ENCODE measurements at places on chromosomes 5 and 9.

- DNase-seq: peak; percentile 66
Observed at GRCh38 chr9:121369595-121370265, at the start of gene STOM. TSS of gene STOM (minus strand) at chr9:121370250. CDS start at chr9:121370187, 63 bp downstream.

DNA sequence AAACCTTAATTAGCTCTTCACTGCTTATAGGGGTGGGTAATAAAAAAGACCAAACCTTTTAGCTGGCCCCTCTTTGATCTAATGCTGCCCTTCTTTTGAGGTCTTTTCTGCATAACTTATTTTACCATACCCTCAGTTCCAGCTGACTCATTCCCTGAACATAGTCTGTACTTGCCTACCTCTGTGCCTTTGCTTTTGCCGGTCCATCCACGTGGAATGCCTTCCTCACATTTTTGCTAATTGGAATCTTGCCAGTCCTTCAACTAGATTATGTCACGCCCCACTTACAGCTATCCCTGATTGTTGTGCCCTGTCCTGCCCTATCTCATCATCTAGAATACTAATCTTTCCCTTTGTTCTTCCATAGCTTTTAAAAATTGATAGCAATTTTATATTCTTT, 44.2 kb downstream of the FAF2 start:
- no peak for DNase-seq

- no peak for DNase-seq
Observed at GRCh38 chr9:80025796-80026520, 454.2 kb downstream of the TLE4 start.

DNA sequence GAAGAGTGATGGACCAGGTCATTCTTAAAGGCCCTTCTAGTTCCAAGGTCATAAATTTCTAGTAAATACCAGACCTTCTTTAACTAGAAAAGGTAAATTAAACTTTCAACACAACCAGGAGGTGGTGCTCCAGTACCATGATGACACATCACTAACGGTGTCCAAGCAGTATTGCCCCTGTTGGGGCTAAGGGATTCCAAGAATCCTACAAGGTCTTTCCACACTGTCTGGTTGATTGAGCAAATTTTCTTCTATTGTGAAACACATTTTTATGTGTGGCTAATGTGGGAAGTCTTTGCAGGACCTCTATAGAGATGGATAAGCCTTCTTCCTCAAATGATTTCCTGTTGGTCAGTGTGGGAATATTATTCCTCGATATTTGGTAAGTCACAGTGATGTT, 459.6 kb upstream of the PAPPA start:
- no peak for DNase-seq

DNA sequence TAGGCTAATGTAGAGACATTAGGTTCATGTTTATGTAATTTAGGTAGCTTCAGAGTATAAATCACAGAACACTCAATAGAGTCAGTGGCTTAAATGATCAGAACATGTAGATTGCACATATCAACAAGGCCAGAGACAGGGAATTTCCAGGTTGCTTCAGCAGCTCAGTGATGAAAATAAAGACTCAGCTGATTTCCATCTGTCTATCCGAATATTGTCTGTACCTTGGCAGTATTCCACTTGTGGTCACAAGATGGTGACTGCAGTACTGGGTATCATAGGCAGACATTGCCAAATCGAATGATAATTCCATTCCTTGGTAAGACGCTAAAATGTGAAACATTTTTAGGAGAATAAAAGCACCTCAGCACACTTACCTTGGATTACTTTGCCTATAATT, 702.2 kb downstream of the MAT2B start:
- no peak for DNase-seq

DNA sequence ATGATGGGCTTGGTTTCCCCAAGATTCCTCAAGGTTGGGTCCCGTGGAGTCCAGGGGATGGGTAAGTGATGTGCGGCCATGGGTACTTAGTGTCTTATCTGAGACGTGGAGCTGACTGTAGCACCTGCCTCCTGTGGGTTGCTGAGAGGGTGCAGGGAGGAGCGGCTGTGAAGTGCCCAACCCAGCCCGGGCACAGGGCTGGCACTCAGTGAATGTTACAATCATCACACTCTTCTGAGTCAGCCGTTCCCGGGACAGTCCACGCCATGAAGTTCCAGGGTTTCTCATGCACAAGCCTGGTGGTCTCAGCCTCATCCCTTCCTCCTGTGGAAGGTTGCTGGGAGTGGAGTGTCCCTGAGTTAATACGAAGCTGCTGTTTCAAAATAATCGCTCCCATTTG, 29.1 kb downstream of the NTNG2 start:
- no peak for DNase-seq

- no peak for DNase-seq
Observed at GRCh38 chr5:39057734-39058133, 16.5 kb downstream of the RICTOR start.

GRCh38 chr5:669111-669841, 23.9 kb downstream of the TPPP start:
- DNase-seq: peak; percentile 50

DNA sequence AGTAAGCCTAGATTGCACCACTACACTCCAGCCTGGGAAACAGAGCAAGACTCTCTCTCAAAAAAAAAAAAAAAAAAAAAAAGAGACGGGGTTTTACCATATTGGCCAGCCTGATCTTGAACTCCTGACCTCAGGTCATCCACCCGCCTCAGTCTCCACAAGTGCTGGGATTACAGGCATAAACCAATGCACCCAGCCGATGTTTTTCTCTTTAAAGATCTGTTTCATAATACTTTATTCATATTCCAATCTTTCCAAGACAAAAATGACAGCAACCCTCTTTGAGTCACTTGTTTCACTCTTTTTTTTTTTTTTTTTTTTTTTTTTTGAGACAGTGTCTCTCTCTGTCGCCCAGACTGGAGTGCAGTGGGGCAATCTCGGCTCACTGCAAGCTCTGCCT, 13.6 kb upstream of the LMNB1 start:
- DNase-seq: no peak

GRCh38 chr5:17329571-17329970, 112.1 kb downstream of the BASP1 start:
- DNase-seq: no peak

DNA sequence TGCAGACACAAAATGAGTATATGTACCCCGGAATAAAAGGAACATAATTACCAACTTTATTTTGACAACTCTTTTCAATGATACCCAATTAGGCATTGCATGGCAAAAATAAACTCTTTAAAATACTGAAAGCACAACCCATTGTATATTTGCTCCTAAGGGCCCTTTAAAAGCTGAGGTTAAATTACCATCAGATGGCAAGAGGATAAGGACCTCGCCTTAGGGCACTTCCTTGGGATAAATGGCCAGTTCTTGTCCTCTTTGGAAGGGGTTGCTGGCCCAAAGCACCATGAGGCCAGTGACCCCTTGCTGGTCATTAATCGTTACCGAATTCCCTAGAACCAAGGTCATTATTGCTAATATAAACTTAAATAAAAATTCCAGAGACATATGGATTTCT, 46.0 kb downstream of the EBF1 start:
- DNase-seq: no peak

- no peak for DNase-seq
Observed at GRCh38 chr9:97474372-97474925, 27.0 kb upstream of the TMOD1 start.

DNA sequence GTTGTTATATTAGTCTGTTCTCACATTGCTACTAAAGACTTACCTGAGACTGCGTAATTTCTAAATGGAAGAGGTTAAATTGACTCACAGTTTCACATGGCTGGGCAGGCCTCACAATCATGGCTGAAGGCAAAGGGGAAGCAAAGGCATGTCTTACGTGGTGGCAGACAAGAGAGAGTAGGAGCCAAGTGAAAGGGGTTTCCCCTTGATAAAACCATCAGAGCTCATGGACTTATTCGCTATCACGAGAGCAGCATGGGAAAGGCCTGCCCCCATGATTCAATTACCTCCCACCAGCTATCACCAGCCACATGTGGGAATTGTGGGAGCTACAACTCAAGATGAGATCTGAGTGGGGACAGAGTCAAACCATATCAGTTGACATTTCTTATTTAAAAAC, 374.5 kb upstream of the RORB start:
- no peak for DNase-seq

DNA sequence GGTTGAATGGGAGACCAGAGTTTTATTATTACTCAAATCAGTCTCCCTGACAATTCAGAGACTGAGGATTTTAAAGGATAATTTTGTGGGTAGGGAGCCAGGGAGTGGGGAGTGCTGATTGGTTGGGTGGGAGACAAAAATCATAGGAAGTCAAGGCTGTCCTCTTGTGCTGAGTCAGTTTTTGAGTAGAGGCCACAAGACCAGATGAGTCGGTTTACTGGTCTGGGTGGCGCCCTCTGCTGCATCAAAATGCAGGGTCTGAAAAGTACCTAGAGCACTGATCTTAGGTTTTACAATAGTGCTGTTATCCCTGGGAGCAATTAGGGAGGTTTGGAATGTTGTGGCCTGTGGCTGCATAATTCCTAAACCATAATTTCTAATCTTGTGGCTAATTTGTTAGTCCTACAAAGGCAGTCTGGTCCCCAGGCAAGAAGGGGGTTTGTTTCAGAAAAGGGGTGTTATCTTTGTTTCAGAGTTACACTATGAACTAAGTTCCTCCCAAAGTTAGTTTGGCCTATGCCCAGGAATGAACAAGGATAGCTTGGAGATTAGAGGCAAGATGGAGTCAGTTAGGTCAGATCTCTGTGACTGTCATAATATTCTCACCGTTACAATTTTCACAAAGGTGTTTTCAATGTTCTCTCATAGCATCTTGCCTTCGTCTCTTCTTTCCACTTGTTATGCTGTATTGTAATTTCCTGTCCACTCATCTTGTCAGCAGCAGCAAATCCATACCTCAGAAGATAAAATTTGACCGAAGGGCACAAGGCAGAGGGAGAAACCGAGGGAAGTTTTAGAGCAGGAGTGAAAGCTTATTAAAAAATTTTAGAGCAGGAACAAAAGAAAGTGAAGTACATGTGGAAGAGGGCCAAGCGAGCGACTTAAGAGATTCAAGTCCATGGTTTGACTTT, 59.2 kb upstream of the CLINT1 start:
- peak; percentile 29 for DNase-seq

GRCh38 chr9:4297786-4298254, 2.0 kb downstream of the GLIS3 start:
- no peak for DNase-seq

GRCh38 chr5:171223927-171224326, 85.1 kb upstream of the TLX3 start:
- DNase-seq: no peak

DNA sequence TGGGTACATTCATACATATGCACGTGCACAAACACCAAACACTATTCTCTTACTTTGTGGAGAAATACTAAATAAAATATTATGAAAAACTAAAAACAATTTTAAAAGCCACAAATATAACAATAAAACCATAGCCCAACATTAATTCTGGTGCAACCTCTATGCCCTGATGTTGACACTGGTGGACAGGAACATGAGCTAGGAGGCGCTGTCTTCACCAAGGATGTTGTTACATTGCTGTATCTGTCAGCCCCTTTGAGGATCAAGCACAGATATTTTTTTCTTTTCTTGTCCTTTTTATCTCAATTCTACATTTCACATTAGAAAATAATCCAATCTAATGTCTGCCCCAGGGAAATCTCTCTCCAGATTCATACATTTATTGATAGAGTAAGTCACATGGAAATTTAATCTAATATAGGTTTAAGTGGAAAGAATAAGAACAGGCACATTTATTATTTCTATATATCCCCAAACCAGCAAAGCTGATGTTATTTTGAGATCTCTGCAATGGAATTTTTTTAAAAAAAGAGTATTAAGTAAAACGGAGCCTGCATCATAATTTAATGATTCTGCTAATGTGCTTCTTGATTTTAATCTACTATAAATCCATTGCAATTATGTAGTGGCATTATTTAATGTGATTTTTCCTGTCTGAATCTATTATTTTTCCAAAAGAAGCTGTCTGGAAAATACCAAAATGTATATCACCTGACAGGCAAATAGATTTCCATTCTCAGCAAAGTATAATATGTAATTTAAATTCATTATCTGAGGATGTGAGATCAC, 716.5 kb downstream of the MTRR start:
- DNase-seq: no peak

DNA sequence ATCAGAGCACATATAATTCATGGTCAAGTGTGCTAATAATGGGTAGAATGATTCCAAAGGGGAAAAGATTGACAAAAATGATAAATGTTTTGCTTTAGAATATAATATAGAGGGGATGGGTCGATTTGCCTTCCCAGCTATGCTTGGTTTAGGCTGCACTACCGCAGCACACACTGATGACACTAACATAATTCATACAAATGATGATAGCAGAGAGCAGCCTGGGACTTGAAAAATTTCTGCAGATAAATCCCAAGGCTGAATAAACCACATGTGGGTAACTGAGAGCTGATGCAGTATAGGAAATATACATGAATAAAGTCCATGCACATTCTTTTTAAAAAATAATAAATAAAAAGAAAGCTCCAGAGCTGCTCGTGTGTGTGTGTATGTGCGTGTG, 54.5 kb downstream of the EFNA5 start:
- DNase-seq: no peak

Measured in T-helper 9 cell (primary cell).